ENCODE measurements at places on chromosomes 6 and 20.
A peak's percentile ranks its signal among the peaks of the same experiment; 100 is the strongest.

DNA sequence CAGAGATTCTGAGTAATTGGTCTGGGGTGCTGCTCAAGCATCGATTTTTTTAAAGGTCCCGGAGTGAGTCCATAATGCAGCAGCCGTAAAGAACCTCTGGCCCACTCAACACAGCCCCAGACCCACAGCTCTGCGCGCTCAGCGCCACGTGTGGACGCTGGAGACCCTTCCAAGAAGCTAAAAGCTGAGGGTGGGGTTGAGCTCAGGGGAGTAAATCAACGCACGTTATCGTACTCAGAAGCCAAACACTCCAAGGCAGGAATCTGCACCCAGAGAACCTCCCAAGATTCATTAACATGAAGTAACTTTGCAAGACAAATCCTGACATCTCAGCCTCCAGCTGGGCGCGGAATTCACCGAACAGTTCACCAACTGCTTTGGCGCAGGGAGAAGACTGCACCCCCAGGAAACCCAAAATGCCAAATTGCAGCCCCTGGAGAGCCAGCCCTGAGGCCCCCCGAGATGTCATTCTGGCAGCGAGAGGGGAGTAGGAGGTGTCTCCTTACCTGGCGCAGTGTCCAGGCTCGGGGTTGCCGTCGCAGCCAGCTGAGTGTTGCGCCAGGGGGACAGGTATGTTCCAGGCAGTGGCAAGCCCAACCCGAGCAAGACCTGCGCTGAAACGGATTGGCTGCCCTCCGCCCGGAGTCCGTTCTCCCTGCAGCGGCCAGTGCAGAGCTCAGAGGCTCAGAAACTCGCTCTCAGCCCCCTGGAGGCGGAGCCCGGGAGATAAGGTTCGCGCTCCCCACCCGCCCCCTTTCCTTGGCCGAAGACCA lies at the start of gene COL21A1:
COL21A1 (minus strand) TSS at position 700 of the 773 bp plus-strand sequence. CDS start 64,962 bp downstream, outside the sequence.
- no peak for DNase-seq

- no peak for DNase-seq
Observed at GRCh38 chr6:94372229-94372628, 952.9 kb upstream of the EPHA7 start.

- no peak for DNase-seq
Observed at GRCh38 chr6:43922426-43923375, 152.7 kb downstream of the VEGFA start.

DNA sequence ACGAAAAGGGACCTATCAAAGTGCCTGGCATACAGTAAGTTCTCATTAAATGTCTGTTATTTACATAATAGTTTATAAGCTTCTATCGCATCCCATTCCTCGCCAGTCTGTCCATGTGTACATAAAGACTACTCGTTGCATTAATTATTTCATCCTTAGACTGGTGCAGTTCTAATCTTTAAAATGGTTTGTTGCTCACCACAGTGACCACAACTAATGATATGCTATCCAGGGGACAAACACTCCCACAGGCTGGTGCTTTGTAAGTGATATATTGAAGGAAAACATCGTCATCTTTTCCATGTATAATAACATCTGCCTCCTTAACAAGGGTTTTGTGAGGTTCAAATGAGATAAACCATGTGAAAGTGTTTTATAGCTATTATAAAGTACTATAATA lies 39.0 kb upstream of the HBS1L start:
- DNase-seq, result no peak

DNA sequence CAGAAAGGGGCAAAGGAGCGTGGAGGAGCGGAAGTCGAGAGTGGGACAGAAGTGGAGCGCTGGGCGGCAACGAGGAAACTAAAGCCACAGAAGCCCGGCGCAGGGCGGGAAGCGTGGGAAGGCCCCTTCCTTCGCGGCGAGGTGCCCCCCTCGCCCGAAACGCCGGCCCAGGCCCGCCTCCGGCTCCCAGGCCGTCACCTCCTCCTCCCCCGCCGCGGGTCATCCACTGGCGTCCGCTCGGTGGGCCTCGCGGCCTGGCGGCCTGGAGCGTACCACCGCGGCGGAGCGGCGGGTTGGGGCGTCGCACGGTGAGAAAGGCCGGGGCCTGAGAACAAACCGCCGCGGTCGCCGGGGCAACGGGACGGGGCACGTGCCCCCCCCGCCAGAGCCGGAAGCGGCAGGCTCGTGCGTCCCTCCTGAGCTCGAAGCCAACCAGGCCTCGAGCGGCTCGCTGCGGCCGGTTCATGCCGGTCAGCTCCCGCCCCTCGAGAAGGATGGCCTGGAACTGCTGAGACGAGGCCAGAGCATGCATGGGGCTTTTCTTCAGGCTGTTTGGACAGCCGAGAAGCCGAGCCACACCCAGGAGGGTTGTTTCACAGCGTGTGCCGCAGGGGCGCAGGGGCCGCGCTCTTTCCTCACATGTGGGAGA lies at the start of gene TCP11:
TCP11 (minus strand) TSS at position 333 of the 649 bp plus-strand sequence. CDS start 469 bp downstream, outside the sequence.
- peak; percentile 13 for DNase-seq

DNA sequence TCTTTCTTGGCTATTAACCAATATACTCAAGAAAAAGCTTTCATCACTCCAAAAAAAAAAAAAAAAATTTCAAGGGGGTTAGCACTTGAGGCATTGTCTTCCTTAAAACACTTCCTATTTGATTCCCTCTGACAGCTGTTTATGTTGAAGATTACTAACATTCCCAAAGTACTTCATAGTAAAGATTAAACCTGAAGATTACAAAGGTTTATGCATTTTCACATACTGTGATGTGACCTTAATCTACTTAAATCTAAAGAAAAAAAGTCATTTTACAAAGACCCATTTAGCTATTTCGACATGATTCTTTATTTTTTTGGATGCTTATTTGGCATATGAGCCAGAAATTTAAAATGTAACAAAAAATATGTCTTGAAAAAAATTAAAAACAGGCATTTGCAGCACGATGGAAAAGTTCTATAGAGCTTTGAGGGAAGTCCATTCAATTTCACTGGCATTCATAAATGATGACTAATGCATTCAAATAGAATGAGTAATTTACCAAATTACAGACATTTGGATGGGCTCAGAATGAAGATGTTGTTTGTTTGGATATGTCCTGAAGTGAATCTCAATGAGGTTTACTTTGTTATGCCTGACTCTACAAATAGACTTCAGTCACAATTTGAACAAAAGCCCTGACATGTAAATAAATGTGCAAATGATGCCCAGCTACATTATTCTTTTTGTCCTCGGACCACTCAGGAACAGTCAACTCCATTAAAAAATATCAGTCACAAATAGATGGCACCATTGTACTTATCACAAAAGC lies 674.6 kb upstream of the MARCKS start:
- no peak for DNase-seq

DNA sequence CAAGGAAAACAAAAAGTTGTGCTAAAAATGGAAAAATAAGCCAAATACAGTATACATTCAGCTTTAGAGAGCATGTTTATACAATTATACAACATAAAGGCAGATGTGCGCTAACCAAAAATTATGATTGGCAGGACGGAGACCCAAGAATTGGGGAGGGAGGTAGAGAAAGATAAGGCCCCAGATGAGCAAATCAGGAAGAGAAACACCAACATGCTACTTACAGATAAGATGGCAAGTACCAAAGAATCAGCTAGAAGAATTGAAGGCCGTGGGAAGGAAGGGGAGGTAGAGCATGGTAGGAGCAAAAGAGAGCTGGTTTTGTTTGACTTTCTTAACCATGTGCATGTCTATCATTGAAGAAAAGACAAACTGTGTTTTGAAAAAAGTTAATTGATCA lies 45.4 kb downstream of the PRND start:
- no peak for DNase-seq

DNA sequence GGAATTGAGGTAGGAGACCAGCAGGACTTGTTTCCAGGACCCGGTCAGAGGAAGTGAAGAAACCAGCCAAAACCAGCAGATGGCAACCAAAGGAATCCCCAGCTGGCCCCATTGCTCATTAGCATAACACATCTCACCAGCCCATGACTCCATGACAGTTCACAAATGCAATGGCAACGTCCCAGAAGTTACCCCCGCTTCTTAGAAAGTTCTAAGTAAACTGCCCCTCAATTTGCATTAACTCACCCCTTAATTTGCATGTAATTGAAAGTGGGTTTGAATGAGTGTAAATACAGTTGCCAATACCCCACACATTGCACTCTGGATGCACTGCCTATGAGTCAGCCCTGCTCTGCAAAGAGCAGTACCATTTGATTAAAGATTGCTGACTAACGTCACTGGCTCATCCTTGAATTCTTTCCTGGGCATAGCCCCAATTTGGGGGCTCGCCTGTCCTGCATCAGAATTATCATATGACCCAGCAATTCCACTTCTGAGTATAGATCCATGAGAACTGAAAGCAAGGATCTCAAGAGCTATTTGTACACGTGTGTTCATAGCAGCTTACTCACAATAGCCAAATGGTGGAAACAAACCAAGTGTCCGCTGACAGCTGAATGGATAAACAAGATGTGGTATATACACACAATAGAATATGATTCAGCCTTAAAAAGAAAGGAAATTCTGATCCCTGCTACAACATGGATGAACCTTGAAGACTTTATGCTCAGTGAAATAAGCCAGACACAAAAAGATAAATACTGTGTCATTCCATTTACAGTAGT lies 36.4 kb downstream of the MYLK4 start:
- no peak for DNase-seq

DNA sequence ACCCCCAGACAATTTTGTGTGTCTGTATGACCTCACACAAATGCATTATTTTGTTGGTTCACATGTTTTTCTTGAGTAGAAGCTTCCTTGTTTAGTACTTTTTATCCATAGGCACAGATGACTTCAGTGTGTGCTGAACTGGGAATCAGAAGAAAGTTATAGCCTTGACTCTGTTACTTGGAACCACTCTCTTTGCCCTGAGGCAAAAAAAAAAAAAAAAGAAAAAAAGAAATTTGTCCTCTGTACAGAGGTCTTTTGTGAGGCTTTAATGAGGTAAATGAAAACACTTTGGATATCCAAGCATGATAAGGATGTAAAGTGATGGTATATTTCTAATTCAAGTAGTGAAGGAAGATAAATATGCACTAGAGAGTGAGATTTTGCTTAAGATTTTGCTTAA lies 51.9 kb downstream of the TRMT11 start:
- DNase-seq, result no peak

DNA sequence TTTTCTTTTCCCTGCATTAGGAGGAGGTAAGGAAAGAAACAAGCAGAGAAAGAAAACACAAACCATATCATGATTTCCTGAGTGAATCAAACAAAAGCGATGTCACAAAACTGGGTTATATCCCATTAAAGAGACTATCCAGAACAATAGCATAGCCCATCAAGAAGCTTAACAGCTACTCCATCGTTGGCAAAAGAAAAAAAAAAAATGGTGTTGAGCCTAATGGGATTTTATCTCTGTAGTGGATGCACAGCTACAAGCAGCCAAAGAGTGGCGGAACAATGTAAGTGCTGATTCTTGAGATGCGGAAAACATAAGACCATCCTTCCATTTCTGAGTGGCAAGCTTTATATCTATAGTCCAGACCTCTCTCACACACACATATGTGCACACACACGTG lies 106.2 kb upstream of the NRSN1 start:
- DNase-seq, result no peak

DNA sequence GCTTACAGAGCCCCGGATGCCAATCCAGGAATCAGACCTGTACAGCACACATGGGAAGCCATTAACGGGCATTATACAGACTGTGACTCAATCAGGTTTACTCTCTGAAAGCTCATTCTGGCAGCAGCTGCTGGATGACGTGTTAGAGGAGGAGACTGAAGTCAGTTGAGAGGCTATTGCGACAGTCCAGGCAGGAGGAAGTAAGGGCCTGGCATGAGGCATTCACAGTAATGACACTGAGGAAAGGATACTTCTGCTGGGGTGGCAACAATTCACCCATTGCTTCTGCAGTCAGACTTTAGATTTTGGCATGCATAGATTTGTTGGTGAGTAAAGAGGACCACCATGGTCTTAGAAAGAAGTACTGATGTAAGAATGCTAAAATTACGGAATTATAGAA lies 151.0 kb upstream of the HEY2 start:
- no peak for DNase-seq

GRCh38 chr6:25050356-25050755 lies 114.6 kb upstream of the RIPOR2 start:
- DNase-seq, result peak; percentile 74

DNA sequence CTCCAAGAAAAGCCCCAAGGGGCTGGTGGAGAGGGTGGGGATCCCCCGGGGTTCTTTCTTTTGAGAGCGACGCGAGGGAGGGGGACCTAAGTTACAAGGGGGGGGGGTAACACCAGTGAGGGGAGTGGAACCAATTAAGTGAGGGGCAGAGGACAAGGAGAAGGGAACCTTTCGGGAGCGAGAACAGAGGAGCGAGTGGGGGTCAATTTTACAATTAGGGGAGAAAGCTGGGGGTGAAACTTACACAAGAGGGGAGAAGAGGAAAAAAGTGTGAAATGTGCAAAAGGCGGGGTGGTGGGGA lies 548 bp downstream of the SALL4 start:
- no peak for DNase-seq

All from T-helper 2 cell treated with Interferon-gamma antibody and Interleukin-4, amounts not matched to agents 5 μg/mL and 100 μg/mL, for 36 hours (primary cell).